Amygdala (tissue), 56 donors: ENCODE measurements at places on chromosomes 11 and 22.

- no peak for DNase-seq
Measured at GRCh38 chr22:21013657-21014201, 1.2 kb upstream of the P2RX6 start.

DNA sequence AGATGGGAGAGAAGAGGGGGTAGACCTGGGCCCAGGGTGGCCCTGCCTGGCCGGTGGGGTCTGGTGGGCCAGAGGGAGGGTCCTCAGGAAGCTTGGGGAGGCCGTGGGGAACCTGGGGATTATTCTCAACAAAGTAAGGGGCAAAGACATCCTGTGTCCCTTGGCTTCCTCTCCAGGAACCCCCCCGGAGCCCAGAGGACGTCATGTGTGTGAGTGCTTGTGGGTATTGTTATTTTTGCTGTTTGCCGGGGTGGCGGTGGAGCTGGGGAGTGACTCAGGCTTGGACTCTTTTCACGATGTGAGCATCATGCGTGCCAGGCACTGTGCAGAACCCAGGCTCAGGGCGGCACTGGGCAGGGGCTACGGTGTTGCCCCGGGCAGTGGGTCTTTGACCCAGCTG, 982 bp upstream of the SHANK3 start:
- DNase-seq: no peak

GRCh38 chr11:70786021-70786665, 387.8 kb downstream of the CTTN start:
- no peak for DNase-seq

DNA sequence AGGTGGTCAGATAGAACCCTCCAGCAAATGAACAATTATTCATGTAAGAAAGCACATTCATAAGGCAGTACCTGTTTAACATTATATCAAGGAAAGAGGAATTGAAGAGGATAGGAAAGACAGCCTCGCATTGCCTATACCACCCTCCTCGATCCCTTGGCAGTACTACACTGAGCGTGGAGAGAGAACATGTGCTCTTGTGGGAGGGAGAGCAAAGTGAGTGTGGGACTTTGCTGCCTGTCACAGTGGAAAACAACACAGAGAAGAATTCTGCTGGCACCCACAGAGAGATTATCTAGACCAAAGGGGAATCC, 17.5 kb upstream of the DDX10 start:
- no peak for DNase-seq

- DNase-seq: peak; percentile 86
Measured at GRCh38 chr22:41382098-41382578, 396 bp downstream of the TEF start.

DNA sequence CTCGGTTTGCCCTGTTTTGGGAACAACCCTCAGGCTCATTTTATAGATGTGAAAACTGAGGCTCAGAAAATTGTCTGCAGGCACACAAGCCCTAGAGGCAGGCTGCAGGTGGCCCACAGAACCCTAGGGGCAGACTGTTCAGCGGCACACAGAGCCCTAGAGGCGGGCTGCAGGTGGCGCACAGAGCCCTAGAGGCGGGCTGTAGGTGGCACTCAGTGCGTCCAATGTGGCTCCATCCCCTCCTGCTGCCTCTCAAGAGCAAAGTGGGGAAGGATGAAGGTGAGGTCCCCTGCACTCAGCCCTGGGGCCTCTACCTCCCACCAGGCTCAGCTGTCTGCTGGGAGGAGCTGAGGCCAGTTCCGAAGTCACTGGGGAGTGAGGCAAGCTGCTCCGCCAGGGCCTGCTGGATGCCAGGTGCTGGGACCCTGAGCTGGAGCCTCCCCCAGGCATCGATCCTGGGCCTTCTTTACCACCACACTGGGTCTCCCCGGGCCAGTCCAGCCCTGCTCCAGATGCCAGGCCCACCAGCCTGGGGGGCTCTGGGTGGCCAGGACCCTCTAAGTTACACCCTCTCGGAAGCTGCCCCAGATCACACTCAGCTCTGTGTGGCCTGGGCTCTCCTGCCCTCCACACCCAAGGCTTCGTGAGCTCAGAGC, 2.3 kb downstream of the ACY3 start:
- no peak for DNase-seq

DNA sequence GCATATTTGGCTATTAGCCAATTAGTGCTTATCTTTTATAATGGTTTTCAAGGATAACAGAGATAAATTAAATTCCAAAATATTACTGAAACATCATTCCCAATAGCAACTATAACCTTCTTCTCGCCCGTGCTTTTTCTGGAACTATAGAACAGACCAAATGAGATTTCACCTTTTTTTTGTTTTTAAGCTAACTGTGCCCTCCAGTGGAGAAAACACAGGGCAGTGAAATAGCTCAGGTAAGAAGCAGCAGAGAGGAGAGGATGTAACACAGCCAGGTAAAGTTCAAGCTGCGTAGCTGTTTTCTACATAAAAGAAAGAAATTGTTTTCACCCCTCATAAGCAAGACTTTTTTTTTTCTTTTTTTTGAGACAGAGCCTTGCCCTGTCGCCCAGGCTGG, 28.2 kb downstream of the HSD17B12 start:
- no peak for DNase-seq

DNA sequence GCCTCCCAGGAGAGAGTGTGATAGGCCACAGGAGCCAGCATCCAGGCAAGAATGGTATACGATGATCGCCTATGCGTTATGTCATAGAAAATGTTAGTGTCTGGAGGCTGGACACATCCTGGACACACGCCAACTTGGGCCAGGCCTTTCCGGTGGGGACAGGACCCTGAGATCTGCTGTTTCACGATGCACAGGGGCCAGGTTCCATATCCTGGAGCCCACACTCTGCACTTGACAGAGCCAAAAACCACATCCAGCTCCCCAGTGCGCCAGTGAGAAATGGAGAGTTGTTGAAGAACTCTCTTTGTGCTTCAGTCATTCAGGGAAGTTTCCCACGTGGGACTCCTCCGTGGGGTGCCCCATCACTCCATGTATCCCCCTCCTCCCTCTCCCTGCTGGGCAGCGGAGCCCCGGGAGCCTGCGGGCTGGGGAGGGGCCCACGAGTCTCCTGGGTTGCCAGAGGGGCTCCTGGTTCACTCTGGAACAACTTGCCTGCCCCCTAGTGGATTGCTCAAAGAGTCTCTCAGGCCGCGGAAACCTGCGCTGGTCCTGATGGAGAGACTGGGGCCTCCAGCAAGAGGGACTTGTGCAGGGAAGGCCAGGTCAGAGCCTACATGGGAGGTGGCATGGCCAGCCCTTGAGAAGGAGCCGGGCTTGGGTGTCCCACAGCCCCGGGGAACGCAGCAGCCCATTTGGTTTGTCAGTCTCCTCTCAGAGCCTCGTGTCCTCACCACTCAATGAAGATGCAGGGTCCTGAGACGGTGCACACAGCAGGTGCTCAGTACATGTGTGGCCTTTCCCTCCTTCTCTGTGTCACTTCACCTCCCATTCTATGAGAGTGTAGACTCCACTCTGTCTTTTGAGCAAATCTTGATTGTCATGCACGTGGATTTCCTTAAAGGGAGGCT, 10.2 kb upstream of the LRRC32 start:
- peak; percentile 30 for DNase-seq

DNA sequence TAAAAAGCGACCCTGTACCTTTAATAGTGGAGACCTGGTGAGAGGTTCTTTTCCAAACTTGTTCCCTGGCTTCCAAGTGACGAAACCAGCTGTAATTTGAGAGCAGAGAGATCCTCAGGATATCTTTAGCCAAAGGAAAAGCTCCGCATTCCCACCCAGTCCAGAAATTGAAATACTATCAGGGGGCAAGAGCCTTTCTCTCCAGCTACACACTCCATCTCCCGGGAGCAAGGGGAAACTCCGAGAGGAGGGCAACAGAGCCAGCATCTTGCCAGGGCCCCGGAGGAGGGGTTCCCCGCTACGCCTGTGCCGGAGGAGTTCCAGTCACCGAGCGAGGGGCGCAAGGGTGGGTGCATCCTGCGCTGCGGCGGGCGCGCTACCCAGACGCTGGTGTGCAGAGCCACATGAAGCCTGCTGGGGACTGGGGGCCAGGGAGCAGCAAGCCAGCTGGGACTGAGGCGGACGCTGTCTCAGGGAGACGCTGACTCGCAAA, at the start of gene FIBIN:
FIBIN (plus strand) TSS at position 148 of the 493 bp plus-strand sequence. CDS start 415 bp downstream, outside the sequence.
- peak; percentile 11 for DNase-seq

GRCh38 chr11:2110521-2110920, 28.7 kb downstream of the IGF2 start:
- no peak for DNase-seq

- no peak for DNase-seq
Measured at GRCh38 chr22:39665229-39665628, 94.7 kb downstream of the CACNA1I start.

- DNase-seq: no peak
Measured at GRCh38 chr11:18657673-18658072, 23.5 kb upstream of the SPTY2D1 start.

- DNase-seq: no peak
Measured at GRCh38 chr11:47659276-47659675, 16.9 kb upstream of the MTCH2 start.

DNA sequence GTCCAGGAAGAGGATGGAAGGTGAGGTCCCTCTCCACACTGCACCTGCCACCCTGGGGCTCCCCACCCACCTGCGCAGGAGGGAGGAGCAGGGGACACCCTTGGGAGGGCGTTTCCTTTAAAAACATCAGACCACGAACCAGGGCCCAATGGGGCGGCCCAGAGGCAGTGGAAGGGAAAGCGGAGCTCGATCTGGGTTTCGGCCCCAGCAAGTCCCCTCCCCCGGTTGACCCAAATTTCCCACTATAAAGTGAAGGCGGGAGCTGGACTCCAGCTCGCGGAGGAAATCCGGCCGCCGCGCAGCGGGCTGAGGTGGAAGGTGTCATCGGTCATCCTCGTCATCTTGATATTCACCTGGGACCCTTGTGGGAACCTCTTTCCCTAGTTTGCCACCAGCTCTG, 99.3 kb downstream of the WNT7B start:
- DNase-seq: no peak

DNA sequence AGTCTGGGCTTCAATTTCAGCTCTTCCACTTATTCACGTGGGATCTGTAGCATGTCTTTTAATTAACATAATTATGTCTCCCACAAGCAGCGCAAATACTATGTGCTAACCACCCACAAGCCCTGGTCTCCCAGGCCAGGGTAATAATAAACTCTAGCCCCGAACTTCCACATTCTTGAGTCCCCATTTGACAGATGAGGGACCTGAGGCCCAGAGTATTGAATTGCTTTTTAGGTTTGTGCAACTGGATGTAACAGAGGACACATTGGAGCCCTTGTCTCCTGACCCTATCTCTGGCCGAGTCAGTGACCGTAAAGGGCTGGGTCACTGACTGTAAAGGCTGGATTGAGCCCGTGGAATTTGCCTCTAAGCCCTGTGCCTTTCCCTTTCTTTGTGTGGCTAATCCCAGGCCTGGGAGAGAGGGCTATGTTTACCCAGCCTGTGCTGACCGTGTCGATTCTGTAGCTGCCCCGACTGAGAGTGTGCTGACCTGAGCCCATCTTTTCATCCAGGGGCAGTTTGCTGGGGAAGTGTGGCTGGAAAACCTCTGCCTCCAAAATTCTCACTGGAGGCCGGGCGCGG, 3.9 kb downstream of the CRYBB2 start:
- DNase-seq: no peak

DNA sequence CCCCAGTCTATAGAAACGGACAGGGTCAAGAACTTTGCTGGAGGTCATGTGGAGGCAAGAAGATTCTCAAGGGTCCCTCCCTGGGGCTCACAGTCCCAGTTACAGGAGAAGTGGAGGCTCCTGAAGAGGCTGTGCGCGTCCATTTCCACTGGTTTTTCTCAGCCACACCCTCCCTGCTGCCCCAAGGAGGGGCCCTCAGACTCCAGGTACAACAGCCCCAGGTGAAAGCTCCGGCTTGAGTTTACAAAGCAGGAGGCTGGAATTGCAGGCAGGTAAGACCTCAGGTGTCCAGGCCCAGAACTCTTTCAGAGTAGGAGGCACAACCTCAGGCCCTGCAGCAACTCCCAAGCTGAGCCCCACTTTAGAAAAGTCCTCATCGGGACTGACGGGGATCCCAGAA, 3.1 kb downstream of the SHANK2 start:
- no peak for DNase-seq

- DNase-seq: no peak
Measured at GRCh38 chr11:104908186-104908531, 9.9 kb upstream of the CASP12 start.

DNA sequence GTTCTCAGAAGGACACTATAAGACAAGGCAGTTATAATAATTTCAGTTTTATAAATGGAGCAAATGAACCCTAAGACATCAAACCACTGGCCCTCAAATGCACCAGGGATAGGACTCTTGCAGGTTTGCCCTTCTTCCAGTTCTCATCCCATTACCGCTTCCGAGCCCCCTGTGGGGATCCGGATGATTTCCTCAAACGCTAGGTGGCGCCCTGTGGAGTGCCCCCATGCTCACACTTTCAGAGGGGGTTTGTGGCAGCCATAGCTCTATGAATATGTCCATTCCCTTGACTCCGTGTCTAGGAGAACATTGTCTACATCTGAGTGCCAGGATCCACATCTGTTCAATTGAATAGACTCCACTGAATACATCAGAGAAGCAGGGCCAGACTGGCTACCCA, 816.3 kb downstream of the NTM start:
- no peak for DNase-seq

- no peak for DNase-seq
Measured at GRCh38 chr11:127056338-127056971, 55.9 kb upstream of the KIRREL3 start.

GRCh38 chr11:109619498-109619897, 197.5 kb downstream of the C11orf87 start:
- DNase-seq: no peak

DNA sequence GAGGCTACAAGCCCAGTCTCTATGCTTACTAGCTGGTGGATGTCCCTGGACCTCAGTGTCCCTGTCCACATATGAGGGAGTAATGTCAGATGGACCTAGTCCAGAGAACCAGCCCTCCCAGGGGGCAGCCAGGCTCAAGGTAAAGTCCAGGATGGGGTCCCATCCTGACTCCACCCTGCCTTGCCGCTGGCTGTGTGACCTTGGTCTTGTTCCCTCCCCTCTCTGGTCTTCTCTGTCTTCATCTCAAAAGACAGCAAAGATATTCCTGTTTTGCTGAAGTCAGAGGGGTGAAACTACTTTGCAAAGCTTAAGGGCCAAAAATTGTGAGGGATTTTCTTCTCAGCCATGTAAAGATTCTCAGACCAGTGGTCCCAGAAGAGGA, 9.2 kb upstream of the C11orf96 start:
- no peak for DNase-seq

DNA sequence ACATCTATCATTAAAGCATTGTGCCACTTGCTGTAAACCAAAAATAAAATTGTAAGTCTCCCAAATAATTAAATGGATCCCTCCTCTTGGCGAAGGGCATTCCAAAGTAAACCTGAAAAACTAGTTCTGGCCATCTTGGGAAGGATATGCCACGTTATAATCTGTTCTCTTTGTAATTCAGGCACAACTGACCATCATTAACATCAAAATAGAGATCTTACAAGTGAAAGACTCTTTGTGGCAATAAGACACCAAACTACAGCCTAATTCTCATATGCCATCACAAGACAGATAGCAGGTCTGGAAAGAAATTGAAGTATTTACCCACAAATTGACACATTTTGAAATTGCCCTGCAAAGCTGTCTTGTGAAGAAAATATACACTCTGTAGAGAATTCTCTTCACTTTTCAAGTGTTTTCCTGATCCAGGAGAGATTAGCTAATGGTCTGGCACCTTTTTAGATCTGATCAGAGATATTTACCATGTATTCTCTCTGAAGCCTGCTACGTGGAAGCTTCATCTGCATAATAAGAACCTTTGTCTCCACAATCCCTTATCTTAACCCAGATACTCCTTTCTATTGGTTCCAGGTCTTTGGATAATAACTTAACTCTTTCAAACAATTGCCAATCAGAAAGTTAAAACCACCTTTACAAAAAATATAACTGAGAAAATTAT, 630.4 kb upstream of the CCDC179 start:
- no peak for DNase-seq
